Caki2 (cell line): ENCODE measurements at places on chromosomes 13 and 19. TPM values are rescaled to one million over a fixed set of nuclear protein-coding genes. Genes with fewer than 3 reads are reported as not detected.

DNA sequence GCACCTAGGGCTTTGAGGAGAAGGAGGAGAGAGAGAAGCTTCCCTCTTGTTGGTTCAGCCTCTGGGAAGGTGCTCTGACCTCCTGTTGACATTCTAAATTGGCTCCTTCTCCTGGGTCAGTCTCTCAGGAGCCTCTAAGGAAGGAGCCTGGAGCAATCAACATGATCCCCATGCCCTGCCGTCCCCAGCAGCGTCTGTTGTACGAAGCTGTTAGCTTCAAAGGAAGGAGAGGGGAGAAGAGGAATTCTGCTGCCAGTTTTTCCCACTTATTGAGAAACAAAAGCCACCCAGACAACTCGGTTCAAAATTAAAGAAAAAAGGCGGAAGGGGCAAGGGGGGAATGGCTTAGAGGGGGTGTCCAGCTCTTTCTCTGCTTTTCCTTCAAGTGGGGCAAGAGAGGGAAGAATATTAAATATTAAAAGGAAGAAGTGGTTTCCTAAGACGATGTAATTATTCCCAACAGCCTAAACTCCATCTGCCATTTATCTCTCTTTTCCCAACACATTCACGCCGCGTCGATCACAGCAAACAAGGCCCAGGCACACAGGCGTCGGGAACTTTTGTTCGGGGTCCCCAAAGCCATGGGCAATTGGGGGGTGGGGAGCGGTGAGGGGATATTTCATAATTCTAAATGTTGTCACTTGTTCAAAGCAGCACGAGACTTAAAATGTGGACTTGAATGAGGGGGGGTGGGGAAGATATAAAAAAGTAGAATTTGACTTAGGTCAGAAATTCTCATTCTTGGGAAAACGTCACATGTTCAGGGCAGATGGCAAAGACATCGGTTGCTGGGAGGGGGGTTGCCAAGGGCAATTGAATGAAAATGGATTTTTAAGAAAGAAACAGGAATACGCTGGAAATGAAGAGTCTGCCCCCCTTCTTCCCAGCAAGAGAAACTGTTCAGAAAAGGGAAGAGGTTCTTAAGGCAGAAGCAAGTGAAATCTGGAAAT, 116.8 kb upstream of the CACNA1A start:
- DNase-seq, result no peak

The GPR183 gene
- not detected in 2 replicates for total RNA-seq

- DNase-seq, result no peak
These were observed 15.4 kb upstream of the MED4 start for GRCh38 chr13:48110132-48110868.

GRCh38 chr13:92864584-92865284, 361.9 kb upstream of the GPC6 start:
- no peak for DNase-seq

DNA sequence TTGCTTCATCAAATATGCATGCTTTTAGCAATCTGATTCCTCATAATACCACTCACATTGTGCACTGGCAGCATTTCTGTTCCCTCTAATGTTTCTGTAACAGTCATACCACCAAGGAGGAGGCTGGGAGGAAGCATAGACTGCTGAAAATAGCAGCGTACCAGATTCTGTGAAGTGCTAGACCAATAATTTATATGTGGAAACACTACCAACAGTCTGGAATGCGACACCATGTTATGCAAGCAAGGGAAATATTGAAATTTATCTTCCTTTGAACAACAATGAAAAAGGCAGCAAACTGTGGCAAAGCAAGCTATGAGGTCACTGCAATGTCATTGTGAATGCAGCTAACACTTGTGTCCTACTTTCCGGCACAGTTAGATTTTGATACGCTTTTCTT, 1388.0 kb downstream of the EFNB2 start:
- no peak for DNase-seq

GRCh38 chr13:30806784-30807183, 71.4 kb downstream of the ALOX5AP start:
- no peak for DNase-seq

The TMED1 gene
- total RNA-seq, result 47.7 and 64.0 TPM in 2 replicates

The CASP14 gene
- total RNA-seq, result not detected in 2 replicates

DNA sequence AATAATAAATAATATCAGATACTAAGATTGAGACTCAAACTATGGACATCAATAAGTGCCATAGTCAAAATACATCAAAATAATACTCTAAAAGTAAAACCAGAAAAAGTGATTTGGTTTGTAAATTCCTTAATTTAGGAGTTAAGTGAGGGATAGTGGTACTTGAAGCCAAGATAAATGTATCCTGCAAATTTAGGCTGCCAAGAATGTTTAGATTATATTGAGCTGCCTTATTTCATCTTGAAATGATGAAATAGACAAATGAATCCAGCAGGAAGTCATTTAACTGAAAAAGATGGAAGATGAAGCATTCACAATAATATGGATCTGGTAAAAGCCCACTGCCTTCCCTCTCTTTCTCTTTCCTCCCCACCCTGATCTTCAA, 112.3 kb downstream of the LRCH1 start:
- DNase-seq, result no peak

DNA sequence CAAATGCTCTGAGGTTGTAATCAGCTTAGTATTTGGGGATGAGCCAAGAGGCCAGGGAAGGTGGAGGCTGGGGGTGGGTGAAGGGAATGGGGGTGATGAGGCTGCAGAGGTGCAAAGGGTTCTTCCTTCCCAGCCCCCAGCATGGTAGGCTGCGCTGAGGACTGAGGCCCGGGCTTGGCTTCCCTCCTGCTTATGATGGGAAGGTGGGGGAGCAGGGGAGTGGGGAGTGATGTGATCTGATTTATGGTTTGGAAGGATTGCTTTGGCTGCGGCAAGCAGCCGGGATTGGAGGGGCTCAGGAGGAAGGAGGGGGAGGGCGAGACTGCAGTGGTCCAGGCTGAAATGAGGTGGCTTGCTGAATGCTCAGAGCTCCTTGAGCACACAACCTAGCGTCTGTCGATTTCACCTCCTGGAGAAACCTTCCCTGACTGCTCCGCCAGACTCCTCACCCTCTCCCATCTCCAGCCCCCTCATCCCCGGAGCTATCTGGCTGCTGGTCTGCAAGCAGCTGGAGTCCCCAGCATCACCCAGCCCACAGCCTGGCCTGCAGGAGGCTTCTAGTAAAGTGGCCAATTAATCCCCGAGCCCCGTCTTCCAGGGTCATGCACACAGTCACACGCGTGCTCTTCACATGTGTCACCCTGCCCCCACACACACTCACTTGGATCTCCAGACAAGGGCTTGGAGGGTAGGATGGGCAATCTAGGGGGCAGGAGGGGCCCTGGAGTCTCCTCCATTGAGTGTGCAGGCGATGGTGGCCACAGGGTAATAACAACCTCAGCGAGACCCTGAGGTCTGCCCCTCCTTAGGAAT, 757 bp upstream of the CLEC11A start:
- no peak for DNase-seq

DNA sequence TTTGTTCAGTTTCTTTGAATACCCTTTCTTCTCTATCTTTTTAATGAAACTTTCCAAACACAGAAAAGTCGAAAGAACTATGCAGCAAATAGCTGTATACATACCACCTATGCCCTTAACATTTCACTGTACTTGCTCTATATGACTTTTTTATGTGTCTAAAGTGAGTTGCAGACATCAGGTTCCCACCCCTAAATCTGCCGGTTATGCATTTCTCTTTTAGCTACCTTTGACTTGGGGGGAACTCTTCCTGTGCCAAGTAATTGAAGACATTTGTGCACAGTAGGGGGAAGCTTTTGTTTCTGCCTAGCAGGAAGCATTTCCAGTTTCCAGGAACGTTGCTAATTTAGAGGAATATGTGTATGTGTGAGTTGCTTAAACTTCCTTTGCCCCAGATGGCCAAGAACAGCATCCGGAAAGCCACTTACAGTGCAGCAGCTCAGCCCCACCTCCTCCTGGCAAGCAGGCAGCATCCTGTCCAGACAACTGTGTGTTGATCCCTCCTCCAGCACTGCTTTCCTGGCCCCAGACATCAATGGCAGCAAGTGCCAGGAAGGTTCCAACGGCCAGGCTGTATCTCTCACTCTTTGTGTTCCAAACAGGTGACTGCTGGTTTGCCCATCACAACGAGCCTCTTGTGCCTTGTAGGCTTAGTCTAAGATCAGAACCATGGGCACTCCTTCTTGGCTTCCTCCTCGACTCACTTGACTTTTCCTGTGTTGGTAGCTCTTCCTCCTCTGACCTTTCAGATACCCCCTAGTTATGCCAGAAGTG, 14.7 kb upstream of the GRAMD1A start:
- DNase-seq, result no peak

GRCh38 chr13:103276775-103277498, 210.7 kb upstream of the SLC10A2 start:
- no peak for DNase-seq

DNA sequence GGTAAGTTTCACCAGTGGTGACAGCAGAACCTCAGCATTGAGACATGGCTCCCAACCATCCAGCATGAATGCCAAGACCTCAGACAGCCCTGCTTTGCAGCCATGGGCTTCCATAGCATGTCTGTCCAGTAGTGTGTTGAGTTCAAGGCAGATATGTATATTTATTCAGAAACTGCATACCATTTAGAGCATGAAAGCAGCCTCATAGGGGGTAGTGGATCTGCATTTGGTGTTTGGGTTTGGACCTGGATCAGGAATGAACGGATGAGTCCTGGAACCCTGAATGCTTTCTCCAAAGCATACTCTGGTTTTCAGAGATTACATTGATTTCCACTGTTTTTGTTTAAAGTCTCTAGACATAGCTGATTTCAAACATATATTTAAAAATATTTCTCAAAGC, 114.3 kb downstream of the ESD start:
- DNase-seq, result no peak

The SPTBN4 gene
- 4.2 and 6.3 TPM in 2 replicates for total RNA-seq

- DNase-seq, result no peak
These were observed 112.1 kb downstream of the B3GLCT start for GRCh38 chr13:31311921-31312320.

GRCh38 chr13:43171489-43171888, 148.1 kb downstream of the DNAJC15 start:
- DNase-seq, result no peak

DNA sequence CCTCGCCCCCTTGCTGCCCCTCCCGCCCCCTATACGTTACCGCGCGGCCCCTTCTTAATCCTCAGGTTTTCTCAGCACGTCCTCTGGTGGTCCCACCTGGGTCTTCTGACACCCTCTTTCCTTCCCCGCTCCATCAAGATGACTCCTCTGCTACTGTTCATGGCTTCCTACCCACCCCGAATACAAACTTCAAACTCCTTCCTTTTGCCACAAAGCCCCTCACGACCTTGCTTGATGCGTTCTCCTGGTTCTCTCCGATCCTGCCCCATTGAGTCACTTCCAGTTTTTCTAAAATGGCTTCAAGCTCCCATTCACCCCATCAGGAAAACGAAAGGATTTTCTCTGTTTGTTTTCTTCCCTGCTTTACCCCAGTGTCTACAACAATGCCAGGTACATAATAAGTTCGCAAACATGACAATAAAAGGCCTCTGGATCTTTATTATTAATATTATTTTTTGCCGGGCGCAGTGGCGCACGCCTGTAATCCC, 734 bp upstream of the SERTAD3 start:
- DNase-seq, result no peak

DNA sequence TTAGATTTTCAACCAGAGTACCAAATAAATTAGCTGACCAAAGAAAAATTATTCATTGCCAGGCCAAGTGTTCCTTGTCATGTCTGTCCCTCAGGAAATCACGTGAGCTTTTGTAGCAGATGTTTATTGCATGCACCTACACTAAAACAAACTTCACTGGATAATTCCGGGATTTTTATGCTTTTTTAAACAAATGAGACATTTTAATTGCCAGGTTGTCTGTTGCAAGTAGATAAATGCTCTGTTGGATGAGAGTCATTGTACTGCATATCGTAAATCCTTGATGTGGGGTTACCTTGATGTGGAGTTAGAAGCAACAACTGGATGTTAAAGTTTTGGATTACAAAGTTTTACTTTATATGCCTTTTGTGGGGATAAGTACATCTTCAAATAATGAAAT, 1187.7 kb upstream of the PCDH9 start:
- no peak for DNase-seq

- no peak for DNase-seq
These were observed 72.2 kb downstream of the CEBPG start for GRCh38 chr19:33445442-33446329.

- DNase-seq, result peak; percentile 90
These were observed 187.0 kb upstream of the KL start for GRCh38 chr13:32829269-32829668.

GRCh38 chr13:31073859-31074718, 87.6 kb downstream of the HSPH1 start:
- DNase-seq, result no peak

GRCh38 chr19:41533671-41534215, 42.2 kb upstream of the CEACAM21 start:
- no peak for DNase-seq

- no peak for DNase-seq
These were observed 41.1 kb downstream of the SERP2 start for GRCh38 chr13:44414716-44415115.

DNA sequence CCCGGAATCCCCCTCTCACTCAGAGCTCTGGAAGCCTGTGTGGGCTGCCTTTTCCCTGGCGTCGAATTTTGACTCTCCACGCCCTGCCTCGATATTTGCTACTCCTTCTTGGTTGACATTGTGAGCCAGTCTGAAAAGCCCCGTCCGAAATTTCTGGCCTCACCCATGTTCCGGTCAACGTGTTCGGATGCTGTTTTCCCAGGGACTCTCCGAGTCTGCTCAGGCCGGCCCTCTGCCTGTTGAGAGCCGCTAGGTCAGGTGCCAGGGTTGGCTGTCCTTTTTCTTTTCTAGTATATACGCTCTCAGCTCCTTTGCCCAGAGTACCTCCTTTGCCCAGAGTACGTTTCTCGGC, 6.8 kb upstream of the DGKH start:
- DNase-seq, result peak; percentile 63
